Dermis blood vessel endothelial cell (primary cell): ENCODE measurements at places on chromosomes 7 and 10. TPM values are rescaled to one million over a fixed set of nuclear protein-coding genes. Genes with fewer than 3 reads are reported as not detected.

RASA4 gene
- 30.4 and 38.3 TPM in 2 replicates for total RNA-seq

IKZF1 gene
- 0.17 TPM in 1 of 2 replicates, not detected in the other for total RNA-seq

CYP26C1 gene
- total RNA-seq = 1.9 and 5.4 TPM in 2 replicates

MUC12 gene
- not detected in 2 replicates for total RNA-seq

TMEM178B gene
- total RNA-seq = 0.09 and 0.34 TPM in 2 replicates

GRCh38 chr10:128518000-128518399, 391.8 kb upstream of the MKI67 start:
- no peak for DNase-seq

DNA sequence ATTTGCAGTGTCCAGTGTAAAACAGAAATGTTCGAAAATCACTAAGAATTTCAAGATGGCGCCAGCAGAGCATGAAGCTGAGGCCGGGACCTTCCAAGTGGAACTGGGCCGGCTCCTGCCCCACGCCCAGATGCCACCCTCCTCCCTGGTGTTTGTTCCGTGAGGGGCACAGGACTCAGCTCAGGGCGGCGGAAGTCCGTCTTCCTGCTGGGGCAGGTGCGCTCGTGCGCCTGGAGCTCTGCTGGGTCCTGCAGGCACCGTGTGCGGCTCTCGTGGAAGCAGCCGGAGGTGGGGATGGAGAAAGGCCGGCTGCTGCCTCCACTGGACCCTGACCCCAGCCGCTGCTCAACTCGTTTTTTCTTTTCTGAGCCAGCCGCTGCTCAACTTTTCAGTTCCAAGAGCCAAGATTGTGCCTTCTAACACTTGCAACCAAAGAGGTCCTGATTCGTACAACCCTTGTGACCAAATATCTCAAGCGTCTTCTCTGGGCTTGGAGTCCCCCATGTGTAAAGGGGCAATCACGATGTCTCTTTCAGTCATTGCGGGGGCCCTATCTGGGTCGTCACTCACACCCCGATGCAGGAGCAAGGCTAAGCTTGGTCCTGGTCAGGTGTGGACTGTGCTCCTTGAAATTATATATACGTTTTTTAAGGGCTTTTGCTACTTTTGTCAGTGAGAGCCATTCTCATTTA, 334.4 kb downstream of the ADARB2 start:
- DNase-seq = no peak

- no peak for DNase-seq
Measured at GRCh38 chr10:31197886-31198285, 121.1 kb upstream of the ZEB1 start.

DNA sequence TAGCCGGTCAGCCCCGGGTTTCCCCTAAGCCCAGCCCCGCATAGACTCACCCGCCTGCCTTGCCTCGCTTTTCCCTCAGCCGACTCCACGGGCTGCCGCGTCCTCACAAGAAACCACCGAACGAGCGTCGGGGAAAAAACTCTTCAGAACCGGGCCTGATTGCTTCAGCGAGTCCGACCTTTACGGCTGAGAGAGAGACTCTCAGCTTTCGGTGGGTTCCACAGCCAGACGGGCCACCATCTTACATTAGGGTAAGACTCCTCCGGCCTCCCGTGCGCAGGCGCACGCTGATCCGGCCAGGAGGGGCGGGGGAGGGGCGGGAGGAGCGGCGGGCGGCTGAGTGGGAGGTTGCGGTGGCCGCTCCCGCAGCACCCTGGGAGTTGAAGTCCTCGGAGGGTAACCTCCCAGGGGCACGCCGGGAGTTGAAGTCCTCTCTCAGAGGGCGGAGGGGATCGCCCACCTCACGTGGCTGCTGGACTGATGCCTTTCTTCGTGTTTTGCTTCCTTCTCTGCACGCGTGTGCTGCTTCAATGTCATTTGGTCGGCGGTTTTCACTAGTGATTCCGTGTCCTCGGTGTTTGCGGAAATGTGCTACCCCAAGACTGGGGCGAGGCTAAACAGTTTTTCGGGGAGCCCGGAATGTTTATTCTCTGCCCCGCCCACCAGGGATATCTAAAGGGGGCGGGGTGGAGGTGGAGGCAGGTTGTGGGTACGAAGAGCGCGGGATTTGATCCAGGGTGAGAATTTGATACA, at the start of gene CNOT4:
CNOT4 (minus strand) TSS at position 264 of the 753 bp plus-strand sequence. CDS start 71,771 bp downstream, outside the sequence.
- DNase-seq = peak; percentile 98

GRCh38 chr10:71345694-71346093, 26.6 kb downstream of the SLC29A3 start:
- no peak for DNase-seq
